Left kidney (tissue), 8 donors: ENCODE measurements at places on chromosomes 3 and 15. TPM values are rescaled to one million over a fixed set of nuclear protein-coding genes. Genes with fewer than 3 reads are reported as not detected.

DNA sequence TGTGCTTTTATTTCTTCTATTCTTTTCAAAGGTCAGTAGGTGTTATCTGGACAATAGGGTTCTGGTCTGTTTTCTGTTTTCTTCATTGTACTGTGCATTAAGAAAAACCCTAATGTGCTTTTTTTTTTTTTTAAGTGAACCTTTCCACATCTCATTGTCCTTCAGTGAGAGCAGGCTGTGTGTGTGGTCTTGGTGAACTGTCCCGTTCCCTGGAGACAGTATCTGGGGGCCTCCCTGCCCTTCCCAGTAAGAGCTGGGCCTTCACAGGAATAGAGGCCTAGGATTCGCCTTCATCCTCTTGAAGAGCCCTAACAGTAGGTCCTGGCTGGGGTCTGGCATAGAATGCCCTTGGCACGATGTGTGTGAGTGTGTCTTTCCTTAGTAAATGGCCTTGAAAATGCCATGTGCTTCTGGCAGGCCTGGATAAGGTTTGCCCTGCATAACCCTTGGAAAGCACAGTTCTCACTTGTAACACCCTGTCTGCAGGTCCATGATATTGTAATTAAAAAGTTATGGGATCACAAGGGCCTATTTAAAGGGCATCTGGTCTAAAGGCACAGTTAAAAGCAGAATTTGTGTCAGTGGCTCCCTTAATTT lies 81.2 kb downstream of the IGF1R start:
- DNase-seq = no peak

CSTA gene
- 0.32 TPM for polyA plus RNA-seq

LMAN1L gene
- not detected for polyA plus RNA-seq

- no peak for DNase-seq
Measured at GRCh38 chr3:123725652-123726400, 141.0 kb upstream of the HACD2 start.

GRCh38 chr15:35522061-35522460 lies 23.9 kb downstream of the DPH6 start:
- DNase-seq = no peak

SLC2A2 gene
- polyA plus RNA-seq = 19.5 TPM

STAC gene
- 12.5 TPM for polyA plus RNA-seq

DNA sequence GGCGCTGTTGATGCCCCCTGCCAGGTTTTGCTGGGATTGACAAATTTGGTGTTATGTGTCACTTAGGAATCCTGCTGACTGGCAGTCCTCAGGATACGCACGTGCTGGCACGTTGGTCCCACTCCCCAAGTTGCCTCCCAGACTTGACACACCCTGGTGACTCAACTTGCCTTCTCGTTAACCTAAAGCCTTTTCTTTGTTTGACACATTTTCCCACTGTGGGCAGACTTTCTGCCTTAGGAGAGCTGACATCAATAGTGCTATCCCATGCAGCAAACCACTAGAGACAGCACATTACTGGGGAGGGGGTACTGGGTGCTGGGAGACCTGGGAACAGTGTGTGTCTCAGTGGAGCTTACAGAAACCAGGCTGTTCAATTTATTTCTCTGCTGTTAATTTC lies 104.3 kb downstream of the OXNAD1 start:
- no peak for DNase-seq

DNA sequence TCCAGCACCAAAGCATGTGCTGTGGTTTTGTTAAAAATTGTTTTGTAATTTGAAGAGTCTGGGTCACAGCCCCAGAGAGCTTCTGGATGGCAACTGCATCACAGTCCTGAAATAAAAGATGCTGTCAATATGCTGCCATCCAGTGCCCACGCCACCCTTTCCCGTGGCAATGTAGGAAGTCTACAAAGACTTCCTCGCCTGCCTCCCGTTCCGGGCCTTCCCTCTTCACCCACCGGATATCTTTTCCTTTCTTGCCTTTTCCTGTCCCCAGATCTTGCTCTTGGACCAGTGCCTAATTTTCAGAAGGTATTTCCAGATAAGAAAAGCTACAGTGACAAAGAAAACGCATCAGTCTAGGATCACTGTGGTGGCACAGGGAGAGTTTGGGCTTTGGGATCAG lies 85.3 kb upstream of the RNU6-1 start:
- DNase-seq = no peak

APOD gene
- polyA plus RNA-seq = 13.3 TPM

CDHR4 gene
- polyA plus RNA-seq = 0.28 TPM

- DNase-seq = peak; percentile 12
Measured at GRCh38 chr3:172515130-172515918, 7.9 kb downstream of the TNFSF10 start.

DPPA2 gene
- polyA plus RNA-seq = 1.0 TPM

- no peak for DNase-seq
Measured at GRCh38 chr15:92579931-92580470, 75.6 kb downstream of the FAM174B start.

DNA sequence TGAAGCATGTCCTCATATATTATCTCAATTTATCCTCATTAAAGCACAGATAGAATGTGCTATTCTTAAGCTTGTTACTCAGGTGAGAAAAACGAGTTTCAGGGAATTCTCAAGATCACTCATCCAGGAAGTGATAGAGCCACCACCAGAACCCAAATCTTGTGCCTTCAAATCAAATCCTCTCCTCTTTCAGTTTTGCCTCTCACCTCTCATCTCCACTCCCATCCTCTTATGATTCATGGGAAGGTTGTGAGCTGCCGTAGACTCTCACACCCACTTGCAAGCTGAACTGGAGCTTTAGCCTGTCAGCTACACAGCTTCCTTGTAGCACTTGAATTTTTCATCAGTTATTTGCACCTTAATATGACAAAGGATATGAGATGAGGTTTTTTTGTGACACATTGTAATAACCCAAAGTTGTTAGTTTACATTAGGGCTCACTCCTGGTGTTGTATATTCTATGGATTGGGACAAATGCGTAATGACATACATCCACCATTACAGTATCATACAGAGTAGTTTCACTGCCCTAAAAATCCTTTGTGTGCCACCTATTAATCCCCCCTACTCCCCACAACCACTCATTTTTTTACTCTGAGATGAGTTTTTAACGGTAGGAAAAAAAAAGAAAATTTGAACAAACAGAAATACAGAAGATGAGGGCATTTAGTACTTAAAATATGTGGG lies 25.7 kb downstream of the GPR15 start:
- DNase-seq = no peak

- no peak for DNase-seq
Measured at GRCh38 chr3:177144922-177145321, 52.4 kb downstream of the TBL1XR1 start.

MKRN3 gene
- polyA plus RNA-seq = 3.8 TPM

DNA sequence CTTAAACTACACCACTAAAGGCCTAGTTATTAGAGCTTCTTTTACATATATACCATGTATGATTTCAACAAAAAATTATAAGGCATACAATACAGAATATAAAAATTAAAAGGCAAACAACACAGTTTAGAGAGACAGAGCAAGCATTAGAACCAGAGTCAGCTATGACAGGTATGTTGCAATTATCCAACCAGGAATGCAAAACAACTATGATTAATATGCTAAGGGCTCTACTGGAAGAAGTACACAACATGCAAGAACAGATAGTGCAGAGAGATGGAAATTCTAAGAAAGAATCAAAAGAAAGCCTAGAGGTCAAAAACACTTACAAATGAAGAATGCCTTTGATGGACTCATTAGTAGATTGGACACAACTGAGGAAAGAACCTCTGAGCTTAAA lies 39.6 kb downstream of the CCDC54 start:
- no peak for DNase-seq

DNA sequence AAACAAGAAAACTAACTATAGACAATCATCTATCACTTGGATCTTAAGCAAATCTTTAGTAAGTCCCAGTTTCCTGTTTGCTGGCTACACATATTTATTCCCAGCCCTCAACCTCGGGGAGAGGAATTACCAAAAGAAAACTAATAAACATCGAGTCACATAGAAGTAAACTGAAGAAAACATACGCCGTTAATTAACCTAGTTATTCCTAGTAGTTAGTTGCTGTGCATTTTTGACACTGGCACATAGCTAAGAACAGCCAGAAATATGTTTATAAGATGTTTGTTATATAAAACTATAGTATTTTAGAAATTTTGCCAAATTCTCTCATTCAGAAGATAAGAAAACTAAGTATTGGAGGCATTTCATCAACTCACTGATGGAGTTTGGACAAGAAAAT lies 407.2 kb upstream of the ARHGEF26 start:
- DNase-seq = no peak

GRCh38 chr15:29132735-29133181 lies 136.9 kb downstream of the NSMCE3 start:
- no peak for DNase-seq

- DNase-seq = no peak
Measured at GRCh38 chr3:139460076-139460475, 16.2 kb downstream of the RBP2 start.

GRCh38 chr3:112629425-112629824 lies 11.5 kb downstream of the CCDC80 start:
- DNase-seq = no peak

GRCh38 chr3:188802645-188803044 lies 369.1 kb upstream of the TPRG1 start:
- DNase-seq = no peak

DNA sequence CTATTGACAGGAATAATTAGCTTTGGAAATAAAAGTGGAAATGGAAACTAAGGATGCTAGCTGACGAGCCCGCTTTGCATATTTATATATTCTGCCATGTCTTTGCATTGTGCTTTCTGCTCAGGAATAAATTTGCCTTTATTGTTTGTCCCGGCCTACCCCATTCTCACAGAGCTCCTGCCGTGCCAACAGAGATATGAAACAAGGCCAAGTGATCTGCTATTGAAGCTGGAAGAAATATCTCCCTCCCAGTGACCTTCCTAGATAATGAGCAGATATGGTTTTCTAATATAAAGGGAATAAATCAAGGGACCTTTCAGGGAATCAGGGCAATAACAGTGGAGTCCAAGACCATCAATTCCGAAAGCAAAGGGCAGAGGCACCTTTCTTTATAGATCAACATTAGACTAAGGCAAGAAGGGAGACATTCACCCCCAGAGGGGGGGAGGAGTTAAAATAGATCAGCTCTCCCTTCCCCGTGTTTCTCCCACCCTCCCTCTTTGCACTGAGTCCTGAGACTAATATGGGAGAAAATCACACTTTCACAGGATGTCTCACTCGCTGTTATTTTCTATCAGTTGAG lies 664.6 kb downstream of the AGBL1 start:
- DNase-seq = no peak

DNA sequence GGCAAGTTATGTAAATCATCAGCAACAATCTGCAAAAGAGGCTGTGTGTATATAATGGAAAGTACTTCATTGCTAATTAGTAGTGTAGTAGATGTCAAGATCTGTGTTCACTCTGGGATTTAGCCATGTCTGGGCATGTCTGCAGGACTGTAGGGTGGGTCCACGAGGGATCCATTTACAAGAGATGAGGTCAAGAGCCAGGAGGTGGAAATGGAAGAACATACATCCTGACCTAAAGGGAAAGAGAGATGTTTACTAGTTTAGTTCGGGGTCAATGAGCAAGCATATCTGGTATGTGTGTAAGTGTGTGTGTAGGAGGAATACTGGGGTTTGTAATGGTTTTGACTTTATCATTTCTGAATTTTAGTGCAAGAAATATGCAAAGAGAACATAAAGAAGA lies 171.5 kb upstream of the NANOGP8 start:
- DNase-seq = no peak

DNA sequence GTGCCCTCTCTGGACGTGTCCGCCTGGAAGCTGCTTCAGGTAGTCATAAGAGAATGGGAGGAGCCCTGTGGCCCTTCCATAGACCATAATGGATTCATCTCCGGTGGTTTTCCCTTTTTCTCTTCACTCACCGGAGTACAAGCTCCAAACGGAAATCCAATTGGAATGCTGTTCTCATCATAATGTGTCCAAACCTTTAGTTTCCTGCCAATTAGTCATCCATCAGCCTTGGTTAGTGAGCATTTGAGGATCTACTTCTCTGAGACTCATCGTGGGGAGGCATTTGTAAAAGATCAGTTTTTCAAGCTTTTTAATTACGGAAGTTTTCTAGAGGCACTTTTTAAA lies 34.9 kb downstream of the ABHD2 start:
- no peak for DNase-seq

SERPINI2 gene
- 1.9 TPM for polyA plus RNA-seq

DNA sequence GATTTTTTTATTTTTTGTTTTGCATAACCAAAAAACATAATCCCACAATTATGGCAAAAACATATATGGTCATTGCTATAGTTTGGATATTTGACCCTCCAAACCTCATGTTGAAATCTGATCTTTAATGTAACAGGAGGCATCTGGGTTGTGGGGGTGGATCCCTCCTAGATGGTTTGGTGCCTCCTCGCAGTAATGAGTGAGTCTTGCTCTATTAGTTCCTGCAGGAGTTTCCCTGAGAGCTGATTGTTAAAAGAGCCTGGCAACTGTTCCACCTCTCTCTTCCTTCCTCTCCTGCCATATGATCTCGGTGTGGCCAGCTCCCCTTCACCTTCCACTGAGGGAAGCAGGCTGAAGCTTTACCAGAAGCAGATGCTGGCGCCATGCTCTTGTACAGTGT lies 33.2 kb upstream of the TRIM59 start:
- DNase-seq = no peak

DNA sequence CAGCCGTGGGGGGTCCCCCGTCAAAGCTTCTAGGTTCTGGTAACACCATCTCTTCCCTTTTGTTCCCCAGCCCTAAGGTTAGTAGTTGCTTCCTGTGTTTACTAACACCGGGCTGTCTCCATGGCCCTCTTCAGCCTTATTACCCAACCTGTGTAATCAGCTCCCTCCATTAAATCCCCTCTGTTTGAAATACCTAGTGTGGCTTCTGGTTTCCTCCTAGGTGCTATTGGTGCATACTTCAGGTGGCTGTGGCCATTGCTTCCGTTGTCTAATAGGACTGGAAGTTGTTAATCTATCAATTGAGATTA lies 35.3 kb downstream of the MOBP start:
- no peak for DNase-seq

LMCD1 gene
- polyA plus RNA-seq = 26.4 TPM
